ENCODE measurements at places on chromosomes 12 and 14.

DNA sequence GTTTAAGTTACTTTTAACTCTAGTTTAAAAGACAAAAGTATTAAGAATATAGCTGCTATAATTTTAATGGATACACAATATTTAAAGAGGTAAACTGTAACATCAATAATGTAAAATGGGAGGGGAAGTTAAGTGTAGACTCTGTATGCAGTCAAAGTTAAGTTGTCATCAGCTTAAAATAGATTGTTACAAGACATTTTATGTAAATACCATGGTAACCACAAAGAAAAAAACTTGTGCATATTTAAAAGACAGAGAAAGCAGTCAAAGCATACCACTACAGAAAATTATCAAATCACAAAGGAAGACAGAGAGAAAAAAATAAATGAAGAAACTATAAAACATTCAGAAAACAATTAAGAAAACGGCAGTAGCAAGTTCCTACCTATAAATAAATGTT is 73.3 kb downstream of the CEP128 start:
- no peak for DNase-seq

DNA sequence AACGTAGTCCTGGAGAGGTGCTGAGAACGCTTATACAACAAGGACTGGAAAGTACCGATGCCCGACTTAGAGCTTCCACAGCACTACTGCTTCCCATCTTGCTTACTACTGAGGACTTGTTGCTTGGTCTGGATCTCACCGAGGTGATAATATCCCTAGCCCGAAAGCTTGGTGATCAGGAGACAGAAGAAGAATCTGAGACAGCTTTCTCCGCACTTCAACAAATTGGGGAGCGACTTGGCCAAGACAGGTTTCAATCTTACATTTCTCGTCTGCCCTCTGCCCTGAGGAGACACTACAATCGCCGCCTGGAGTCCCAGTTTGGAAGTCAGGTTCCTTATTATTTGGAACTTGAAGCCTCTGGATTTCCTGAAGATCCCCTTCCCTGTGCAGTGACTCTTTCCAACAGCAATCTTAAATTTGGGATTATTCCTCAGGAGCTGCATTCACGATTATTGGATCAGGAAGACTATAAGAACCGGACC is 1.1 kb downstream of the TOGARAM1 start:
- no peak for DNase-seq

DNA sequence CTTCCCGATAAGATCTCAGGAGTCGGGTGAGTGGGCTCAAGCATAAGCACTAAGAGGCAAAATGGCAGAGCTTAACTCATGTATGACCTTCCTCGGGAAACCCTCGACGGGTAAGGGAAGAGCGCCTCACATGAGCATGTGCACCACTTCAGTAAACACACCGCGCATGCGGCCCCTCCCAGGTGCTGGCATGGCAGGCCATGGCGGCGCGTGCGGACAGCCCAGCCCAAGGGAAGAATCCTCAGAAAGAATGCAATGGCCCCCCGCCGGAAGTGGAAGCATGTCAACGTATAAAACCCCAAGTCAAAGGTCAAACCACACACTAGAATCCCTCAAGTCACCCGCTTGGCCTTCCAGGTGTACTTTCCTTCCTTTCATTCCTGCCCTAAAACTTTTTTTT is 6.6 kb upstream of the TNFAIP2 start:
- no peak for DNase-seq

GRCh38 chr14:22547948-22548750 is 40.9 kb downstream of the DAD1 start:
- DNase-seq = no peak

DNA sequence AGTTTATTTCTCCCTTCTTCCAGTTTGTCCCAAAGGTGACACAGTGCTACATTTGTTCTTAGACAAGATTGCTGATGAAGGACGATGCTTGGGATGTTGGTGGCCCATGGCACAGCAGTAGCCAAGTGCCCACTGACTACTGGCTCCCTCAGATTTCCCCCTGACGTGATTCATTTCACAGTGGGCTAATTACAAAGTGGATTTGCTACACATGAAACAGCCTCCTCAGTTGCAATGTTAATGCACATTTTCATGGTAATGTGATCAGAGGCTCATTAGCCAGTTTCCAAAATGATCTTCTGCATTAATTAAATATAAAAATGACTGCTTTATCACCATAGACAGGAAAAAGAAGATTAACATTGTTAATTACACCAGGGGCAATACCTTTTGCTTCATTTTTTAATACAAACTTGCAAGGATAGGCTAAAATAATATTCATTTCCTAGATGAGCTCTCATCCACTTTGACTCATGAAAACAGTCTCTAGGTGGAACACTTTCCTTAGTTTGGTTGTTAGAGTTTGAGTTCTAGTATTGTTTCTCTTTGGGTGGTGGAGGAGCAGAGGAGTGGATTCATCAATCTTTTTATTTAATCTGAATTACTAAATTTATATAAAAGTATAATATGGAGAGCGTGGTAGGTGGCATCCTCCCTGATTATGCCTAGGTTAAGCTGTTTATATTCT is 250.9 kb downstream of the PDZRN4 start:
- no peak for DNase-seq

GRCh38 chr14:102362084-102362483 is 606 bp downstream of the CINP start:
- DNase-seq = peak; percentile 56

GRCh38 chr12:18246066-18246465 is 15.3 kb upstream of the PIK3C2G start:
- no peak for DNase-seq

- no peak for DNase-seq
These were observed 107.5 kb downstream of the TMEM260 start for GRCh38 chr14:56687123-56687522.

DNA sequence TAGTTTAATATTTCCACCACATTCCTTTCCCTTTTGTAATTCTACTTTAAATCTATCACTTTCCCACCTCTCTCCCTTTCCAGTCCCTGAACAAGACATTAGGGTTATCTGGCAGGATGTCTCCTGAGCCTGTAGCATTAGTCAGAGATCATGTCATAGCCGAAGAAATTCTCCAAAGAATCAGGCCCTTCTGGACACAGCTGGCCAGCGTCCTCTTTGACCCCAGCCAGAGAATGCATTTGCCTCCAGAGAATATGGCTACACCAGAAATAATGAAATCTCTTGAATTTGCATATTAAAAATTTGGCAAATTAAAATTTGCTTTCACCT is 56.7 kb downstream of the NTF3 start:
- peak; percentile 82 for DNase-seq

GRCh38 chr12:124006846-124007713 is 34.1 kb downstream of the ZNF664 start:
- no peak for DNase-seq

DNA sequence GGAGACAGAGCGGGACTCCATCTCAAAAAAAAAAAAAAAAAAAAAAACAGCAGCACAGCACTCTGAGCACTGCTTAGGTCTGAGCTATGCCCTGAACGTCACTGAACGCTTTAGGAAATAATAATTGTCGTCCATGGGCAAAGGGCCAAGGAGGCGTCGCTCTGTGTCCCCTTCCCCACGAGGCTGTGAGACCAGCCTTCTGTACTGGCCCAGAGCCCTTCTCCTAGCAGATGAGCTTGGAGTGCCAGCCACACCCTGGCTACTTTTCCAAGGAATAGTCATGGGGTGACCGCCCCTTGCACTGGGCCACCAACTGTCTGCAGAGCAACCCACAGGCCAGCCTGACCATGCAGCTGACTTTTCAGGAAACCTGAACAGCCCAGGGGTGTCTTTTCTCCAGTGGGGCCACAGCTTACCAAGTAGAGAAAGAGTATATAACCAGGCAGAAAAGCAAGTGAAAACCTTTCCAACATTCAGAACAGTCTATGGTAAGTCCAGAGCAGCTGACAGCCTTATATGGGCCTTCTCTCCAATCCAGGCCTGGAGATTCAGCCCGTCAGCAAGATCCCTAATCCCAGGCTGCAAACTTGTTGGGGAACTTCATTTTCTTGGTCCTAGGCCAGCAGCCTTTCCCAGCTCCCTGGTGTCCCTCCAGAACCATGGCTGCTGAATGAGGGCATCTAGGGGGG is 28.5 kb downstream of the CD9 start:
- no peak for DNase-seq

- DNase-seq = no peak
These were observed 113.5 kb downstream of the C12orf75 start for GRCh38 chr12:105443802-105444652.

- DNase-seq = no peak
These were observed 392.3 kb upstream of the TMPO start for GRCh38 chr12:98123021-98123461.

- no peak for DNase-seq
These were observed 101.6 kb upstream of the RFX4 start for GRCh38 chr12:106481246-106481645.

DNA sequence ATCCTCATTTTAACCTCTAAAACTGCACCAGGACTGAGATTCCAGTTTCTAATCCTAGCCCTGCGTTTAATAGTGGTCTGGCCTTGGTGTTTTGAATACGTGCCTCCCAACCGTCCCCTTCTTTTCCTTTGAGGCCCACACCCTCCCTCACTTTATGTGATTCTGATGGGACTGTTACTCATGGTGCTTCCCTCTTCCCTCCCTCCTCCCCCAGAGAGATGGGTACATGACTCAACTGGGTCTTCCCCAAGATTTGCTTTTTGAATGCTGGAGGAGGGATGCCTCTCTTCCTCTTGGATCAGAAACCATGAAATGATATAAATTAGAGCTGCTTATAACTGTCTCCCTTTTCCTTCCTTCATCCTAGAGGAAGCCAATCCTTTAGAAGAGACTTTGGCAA is 8.2 kb upstream of the PPP2R5E start:
- peak; percentile 50 for DNase-seq

GRCh38 chr12:103673891-103674375 is 86.9 kb downstream of the STAB2 start:
- DNase-seq = no peak

- peak; percentile 54 for DNase-seq
These were observed 10.9 kb downstream of the C12orf43 start for GRCh38 chr12:121005346-121005815.

DNA sequence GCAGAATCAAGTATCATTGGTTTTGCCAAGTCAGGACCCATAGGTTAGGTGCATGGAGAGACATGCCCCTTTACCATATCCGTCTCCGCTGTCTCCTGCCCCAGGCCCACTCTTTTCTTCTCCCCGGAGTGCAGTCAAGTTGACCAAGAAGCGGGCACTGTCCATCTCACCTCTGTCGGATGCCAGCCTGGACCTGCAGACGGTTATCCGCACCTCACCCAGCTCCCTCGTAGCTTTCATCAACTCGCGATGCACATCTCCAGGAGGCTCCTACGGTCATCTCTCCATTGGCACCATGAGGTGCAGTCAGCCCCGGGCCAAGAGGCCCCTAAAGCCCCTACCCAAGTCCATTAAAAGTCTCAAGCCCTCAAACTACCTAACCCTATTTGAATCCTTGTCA is 5.0 kb downstream of the GLI1 start:
- DNase-seq = no peak

DNA sequence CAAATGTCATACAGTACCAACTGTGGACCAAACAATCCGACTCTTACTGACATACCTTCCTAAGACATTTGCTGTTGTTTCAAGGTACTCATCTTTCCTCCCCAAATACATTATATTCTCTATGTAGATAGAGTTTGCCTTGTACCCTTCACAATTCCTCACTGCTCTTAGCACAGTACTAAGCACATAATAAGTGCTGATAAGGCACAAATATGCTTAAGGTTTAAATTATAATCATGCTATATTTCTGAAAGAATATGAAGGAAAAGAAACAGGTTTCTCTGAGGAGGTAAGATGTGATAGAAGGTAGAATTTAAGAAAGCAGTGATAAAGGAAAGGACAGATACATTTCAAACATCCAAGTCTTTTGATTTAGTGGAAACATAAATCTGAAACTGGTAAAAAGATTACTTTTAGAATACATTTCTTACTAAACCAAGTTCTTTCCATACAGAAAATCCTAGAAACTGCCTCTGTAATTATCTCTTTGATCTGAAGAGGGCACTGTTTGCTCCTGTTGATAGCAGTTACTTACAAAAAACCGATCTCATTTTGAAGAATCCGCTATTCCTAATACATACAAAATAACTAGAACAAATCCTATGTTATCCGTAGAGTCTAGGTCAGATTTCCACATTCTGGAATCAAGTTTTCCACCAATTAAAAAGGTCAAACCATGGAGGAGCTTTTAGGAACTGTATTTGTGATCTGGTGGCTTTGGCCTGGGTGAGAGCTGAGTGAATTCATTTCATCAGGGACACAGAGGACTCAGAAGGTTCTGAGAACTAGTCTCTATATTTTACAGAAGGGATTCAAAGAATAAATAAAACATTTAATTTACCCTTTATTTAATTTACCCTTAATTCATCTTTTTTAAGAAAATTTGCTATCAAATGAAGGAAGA is 311.9 kb downstream of the DAD1 start:
- DNase-seq = peak; percentile 9

DNA sequence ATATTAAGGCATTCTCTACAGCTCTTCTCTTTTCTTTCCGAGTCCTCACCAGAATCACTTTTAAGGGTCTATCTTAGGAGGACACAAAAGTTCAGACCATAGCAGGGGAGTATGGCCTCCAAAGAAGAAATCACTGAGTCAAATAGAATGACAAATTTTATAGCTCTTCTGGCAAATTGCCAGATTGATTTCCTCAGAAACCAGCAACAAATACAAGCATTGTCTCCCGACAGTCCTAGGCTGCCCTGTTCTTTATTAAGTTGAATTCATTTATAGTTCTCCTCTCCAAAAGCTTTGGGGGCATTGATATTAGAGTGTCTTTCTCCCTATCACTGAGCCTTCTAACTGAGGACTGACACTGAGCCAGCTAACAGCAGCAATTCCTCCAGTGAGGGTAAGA is 156.4 kb upstream of the FRMD6 start:
- DNase-seq = no peak

DNA sequence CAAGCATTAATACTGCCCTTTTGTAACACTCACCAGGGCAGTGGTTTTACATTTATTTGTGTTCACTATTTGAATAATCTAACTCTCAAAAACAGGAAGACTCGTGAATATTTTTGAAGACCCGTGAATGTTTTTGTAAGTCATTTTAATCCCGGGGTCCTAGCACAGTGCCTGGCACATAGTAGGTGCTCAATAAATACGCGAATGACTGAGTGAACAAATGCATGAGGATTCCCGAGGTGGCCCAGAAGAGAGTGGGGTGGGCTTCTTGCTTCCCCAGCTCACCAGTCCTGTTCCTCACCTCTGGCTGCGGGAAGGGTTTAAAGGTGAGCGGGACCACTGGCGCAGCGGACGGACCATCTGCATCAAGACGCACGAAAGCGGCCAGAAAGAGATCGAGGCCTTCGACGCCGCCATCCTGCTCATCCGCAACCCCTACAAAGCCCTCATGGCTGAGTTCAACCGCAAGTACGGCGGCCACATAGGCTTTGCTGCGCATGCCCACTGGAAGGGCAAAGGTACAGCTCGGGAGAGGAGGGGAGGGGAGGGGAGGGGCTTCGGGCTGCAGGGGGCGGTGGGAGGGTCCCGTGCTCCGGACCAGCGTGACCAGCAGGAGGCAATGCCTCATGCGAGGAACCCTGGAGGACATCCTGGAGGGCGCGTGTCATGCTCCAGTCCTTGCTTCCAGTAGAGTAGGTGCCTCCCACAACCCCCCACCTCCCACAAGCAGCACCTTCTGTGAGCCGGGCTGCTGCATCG is 98.9 kb downstream of the CMKLR1 start:
- no peak for DNase-seq
